Muscle of back (tissue), 13 donors: ENCODE measurements at places on chromosomes 4 and X. TPM values are rescaled to one million over a fixed set of nuclear protein-coding genes. Genes with fewer than 3 reads are reported as not detected.

AKAP14 gene
- polyA plus RNA-seq: not detected

- DNase-seq: no peak
Observed at GRCh38 chr4:74543231-74543781, 98.4 kb downstream of the AREG start.

- no peak for DNase-seq
Observed at GRCh38 chrX:18490806-18491555, 65.6 kb downstream of the CDKL5 start.

DNA sequence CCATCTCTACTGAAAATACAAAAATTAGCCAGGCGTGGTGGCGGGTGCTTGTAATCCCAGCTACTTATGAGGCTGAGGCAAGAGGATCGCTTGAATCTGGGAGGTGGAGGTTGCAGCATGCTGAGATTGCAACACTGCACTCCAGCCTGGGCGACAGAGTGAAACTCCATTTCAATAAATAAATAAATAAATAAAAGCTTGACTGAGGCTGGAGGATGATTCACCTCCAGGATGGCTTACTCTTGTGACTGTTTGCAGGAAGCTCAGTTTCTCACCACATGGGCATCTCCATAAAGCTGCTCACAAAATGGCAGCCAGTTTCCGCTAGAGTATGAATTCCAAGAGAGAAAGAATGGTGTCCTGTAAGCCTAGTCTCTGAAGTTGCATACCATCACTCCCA is 191.7 kb upstream of the EDNRA start:
- no peak for DNase-seq
